Osteoblast (primary cell): ENCODE measurements at places on chromosomes 12 and 14.
A peak's percentile ranks its signal among the peaks of the same experiment; 100 is the strongest.

- no peak for DNase-seq
Measured at GRCh38 chr12:92357584-92358261, 212.1 kb upstream of the BTG1 start.

DNA sequence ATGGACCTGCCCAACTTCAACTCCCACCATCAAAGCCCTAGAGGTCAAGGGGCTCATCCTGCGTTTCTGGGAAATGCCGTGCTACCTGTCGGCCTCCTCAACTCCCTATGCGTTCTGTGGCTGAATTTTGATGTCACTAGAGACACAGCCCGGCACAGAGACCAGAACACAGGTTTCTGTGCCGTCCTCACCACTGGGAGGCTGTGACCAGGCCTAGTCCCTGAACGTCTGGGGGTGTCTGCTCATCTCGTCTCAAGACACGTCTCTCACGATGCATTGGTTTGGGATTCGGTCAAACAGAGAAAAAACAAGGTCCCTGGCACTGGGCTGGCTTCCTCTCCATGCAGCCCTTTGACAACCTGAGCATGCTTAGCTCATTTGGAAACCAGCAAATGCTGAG is 33.5 kb downstream of the SLC15A4 start:
- DNase-seq = no peak

GRCh38 chr14:92959189-92959531 is 36.2 kb downstream of the CHGA start:
- peak; percentile 70 for DNase-seq

DNA sequence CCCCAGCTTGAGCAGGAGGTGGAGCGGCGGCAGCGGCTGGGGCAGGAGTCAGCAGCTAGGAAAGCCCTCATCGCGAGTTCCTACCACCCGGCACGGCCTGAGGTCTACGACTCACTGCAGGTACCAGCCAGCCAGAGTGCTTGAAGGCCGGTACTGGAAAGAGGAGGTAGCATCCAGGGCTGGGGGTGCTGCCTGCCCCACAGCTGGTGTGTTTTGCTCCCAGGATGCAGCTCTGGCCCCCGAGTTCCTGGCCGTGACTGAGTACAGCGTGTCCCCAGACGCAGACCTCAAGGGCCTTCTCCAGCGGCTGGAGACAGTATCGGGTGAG is 1.6 kb downstream of the OGFOD2 start:
- DNase-seq = no peak

DNA sequence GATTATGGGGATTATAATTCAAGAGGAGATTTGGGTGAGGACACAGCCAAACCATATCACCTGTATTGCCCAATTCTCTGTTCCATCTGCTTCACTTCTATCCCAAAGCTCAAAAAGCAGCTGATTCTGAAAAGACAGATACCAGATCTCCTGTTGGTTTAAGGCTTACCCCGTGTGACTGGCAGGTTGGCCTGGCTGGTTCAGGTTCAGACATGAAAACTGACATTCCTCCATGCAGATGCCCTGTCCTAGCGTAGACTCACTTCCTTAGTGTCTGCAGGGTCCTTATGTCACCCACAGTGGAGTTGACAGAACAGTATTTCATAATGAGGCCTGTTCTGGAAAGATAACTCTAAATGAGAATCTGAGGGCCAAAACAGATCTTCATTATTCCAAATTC is 61.1 kb upstream of the FLRT2 start:
- no peak for DNase-seq

- peak; percentile 65 for DNase-seq
Measured at GRCh38 chr12:29552324-29552927, 54.9 kb upstream of the OVCH1 start.

DNA sequence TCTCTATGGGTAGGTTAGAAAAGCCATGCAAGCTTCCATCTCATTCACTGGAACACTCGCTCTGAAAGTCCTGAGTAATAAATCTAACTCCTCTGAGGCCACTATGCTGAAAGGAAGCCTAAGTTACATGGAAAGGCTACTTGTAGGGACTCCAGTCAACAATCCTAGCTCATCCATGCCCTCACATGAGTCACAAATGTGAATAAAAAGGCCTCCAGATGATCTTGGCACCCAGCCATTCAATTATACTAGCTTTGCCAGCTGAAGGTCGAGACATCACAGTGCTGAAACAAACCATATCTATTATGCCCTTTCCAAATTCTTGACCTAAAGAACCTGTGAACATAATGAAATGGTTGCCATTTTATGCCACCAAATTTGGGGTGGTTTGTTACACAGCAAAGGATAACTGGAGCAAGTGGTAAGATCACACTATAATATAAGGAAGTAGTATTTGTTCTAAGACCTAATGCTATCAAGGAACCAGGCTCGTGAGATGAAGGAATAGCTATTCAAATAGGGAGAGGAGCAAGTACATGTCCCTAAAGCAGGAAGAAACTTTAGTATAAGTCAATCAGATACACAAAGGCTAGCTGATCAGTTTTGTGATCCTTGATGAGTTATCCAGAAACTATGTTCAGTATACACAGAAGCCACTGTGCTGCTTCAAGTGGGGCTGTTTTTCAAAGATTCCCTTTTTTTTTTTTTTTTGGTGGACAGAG is 142.1 kb downstream of the MED13L start:
- peak; percentile 72 for DNase-seq

GRCh38 chr12:124750787-124751471 is 112.7 kb downstream of the SCARB1 start:
- peak; percentile 68 for DNase-seq

DNA sequence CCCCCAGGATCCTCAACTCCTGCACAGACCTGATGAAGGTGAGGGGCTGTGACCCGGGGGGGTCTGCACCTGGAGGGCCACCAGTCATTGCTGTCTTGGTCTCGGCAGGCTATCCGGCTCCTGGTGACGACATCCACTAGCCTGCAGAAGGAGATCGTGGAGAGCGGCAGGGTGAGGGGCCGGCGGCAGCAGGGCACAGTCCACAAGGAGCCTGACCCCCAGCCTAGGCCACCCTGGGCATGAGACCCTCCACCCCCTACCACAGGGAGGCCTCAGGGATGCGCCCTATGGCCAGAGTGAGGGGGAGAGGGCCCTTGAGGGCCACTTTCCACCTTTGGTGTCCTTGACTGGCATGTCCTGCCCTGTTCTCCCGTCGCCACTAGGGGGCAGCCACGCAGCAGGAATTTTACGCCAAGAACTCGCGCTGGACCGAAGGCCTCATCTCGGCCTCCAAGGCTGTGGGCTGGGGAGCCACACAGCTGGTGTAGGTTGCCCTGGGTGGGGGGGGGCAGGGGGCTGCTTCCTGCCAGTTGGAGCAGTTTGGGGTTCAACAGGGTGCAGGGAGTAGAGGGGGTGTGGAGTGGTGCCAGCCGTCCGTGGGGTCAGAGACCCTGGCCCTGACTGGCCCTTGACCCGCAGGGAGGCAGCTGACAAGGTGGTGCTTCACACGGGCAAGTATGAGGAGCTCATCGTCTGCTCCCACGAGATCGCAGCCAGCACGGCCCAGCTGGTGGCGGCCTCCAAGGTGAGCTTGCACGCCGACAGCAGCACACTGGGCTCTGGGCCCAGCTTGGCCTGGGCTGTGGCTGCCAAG is 25.0 kb downstream of the HIP1R start:
- DNase-seq = peak; percentile 99

DNA sequence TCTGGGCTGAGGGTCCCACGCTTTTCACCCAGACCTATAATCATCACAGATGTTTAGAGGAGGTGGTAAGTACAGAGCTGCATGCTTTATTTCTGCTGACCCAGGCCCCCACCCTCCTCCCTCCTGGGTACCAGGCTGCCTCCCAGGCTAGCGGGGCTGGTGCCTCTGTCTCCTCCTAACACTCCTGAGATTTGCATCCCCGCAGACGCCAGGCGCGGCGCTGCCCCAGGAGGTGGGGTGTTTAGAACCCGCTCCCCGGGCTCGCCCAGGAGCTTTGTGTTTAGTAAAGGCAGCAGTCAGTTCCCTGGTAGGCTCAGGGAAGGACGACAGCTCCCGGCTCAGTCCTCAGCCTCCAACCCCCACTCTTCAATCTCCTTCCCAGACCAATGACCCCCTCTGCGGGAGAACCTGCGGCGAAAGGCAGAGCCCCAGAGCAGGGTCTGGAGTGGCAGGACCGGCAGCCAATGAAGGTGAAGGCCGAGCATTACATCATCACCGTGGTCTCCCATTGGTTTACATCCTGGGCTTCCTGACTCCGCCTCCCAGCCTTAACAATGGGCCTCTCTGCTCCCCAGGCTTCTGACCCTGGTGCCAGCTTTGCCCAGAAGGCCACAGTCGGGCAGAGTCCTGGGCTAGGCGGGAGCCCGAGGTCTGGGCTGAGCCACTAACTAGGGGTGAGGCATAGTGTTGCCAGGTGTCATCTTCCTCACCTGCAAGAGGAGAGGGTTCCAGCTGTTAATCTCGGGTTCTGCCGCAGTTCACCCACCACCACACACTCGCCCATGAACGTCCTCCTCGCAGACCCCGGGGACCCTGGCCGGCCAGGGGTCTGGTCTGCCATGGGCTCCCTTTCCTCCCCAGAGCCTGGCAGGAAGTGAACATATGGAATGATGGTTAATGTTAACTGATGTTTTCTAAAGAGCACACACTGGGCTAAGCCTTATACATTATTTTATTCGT is 57.5 kb downstream of the CALM1 start:
- peak; percentile 98 for DNase-seq

DNA sequence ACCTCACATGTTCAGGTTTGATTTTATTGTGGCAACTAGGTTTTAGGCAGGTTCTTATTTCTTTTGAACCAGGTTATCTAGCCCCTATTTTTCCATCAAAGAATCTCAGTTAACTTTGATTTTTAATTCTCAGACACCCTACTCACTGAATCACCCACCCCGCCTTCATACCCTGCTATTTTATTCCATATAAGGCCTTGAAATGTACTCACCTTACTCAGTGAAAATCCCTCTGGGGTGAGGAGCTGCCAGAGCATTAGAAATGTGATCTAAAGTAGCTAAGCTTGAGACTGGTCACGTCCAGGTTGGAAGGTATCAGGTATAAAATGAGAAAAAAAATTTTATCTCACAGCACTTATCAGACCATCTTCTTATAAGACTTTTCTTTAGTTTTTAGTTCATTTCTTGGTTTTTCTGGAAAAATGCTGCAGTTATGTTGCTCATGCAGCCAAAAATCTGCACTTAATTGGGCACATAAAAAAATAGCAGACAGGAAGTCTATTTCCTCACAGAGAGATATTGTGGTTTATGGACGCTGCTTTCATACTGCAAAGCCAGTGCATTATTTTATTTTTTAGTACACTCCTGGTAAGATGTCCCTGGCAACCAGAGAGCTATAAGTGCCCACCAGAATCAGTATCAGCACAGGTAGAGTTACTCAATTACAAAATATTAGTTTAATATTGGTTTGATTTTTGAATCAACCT is 101.5 kb upstream of the CCDC91 start:
- DNase-seq = no peak

DNA sequence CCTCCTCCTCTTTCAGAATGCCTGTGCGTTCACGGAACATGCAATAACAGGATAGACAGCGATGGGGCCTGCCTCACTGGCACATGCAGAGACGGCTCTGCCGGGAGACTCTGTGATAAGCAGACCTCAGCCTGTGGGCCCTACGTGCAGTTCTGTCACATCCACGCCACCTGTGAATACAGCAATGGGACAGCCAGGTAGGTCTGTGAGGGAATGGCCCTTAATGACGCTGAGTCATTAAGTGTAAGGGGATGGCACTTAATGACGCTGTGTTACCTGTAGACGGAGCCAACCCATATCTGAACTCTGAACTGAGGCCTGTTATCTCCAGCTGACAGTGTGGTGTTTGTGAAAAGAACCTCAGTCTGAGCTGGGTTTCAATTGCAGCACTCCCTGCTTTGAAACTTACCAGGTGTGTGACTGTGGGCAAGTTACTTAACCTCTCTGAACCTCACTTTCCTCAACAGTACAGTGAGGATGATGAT is 86.9 kb downstream of the STAB2 start:
- DNase-seq = no peak

GRCh38 chr14:32468955-32469354 is 139.9 kb downstream of the AKAP6 start:
- DNase-seq = peak; percentile 64

GRCh38 chr12:129312048-129312447 is 458.8 kb downstream of the GLT1D1 start:
- no peak for DNase-seq

GRCh38 chr12:27607591-27607990 is 83.6 kb downstream of the PPFIBP1 start:
- DNase-seq = no peak

DNA sequence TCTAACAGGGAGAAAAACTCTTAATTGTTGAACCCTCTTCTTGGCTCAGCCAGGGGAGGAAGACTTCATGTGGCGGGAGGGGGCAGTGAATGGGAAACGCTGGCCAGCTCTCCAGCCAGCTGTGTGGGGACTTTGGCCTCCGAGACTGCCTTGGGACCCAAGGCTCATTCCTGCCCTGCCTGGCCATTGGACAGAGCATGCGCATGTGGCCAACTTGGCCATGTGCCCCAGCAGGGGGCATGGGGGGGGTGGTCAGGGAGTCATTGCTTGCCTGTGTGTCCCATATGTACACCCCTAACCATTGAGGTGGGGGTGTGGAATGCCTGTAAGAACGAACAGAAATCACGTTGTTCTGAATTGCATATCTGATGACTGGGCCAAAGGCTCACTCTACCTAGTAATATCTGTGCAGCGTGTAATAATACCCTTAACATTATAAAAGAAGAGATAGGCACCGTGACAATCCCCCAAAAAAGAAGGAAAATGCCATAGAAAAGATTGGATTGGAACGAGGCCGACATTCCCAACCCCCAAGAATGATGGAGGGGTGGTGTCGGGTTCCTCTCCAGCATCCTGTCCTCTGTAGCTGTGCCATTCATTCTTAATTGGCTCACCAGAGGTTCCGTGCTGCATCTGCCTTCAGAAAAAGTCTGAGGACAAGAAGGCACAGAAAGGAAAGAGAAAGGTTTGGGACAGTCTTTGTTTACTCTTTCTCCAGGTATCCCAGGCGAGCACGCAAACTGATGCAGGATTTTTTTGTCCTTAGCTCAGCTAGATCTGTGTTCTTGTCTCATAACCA is 3.5 kb upstream of the FAR2 start:
- DNase-seq = no peak

- no peak for DNase-seq
Measured at GRCh38 chr14:50335989-50336824, 24.1 kb downstream of the DMAC2L start.

GRCh38 chr12:56107242-56107641 is 2.9 kb downstream of the PA2G4 start:
- DNase-seq = no peak

DNA sequence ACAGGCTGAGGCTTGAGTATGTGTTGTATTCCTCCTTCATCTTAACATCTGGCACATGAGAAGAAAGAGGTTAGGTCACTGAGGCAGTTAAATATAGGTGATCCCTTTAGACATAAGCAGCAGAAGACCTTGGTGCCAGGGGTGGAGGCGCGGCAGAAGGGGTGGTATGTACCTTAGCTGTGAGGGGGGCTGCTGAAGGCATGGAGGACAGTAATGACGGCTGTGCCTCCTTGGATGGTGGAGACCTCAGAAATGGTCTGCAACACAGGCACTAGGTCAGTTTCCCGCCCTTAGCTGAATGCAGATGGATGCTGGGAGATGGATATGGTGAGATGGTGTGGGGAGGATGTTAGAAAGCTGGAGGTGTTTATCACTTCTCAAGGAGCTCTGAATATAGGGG is 1.5 kb upstream of the PNMA1 start:
- DNase-seq = peak; percentile 69
